ENCODE measurements at places on chromosomes 7 and 10.

GRCh38 chr10:111506266-111507034, 429.6 kb downstream of the ADRA2A start:
- no peak for DNase-seq

- DNase-seq: no peak
Observed at GRCh38 chr7:127290801-127291361, 38.1 kb upstream of the GRM8 start.

GRCh38 chr7:21960922-21961321, 15.2 kb upstream of the CDCA7L start:
- no peak for DNase-seq

- no peak for DNase-seq
Observed at GRCh38 chr7:73678862-73679261, 4.4 kb downstream of the DNAJC30 start.

- no peak for DNase-seq
Observed at GRCh38 chr7:87058744-87059524, 520 bp downstream of the ELAPOR2 start.

GRCh38 chr10:114538181-114538906, 119.7 kb downstream of the ABLIM1 start:
- DNase-seq: no peak

DNA sequence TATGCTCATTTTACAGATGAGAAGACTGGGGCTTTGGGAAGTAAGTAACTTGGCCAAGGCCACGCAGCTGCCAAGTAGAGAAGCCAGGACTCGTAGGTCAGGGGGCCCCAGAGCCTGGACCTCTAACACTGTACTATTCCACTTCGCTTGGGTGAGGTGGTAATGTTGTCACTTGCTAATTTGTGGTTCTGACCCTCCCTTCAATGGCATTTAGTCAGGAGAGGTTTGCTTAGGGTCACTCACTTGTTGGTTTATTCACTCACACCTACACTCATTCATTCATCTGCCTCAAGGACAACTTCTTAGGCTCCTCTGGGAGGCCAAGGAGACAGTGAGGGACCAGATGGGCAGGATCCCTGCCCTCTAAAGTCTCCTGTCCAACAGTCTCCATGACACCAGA, 21.3 kb downstream of the BTBD16 start:
- no peak for DNase-seq

GRCh38 chr10:4198216-4198615, 413.2 kb upstream of the KLF6 start:
- DNase-seq: no peak

DNA sequence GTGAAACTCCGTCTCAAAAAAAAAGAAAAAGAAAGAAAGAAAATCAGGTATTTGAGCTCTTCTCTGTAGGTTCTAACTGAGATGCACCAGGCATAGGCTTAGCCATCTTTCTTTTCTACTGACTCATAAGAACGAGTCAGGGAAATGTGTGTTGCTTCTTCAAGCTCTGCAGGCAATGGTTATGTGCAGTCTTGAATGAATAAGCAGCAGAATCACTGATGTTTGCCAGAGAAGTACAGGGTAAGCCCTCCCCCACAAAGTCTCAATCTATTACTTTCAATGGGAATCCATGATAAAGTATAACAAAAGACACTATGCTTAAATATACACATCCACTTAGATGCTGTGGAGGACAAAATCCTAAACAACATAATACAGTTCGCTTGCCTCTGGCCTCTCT, 239.2 kb downstream of the PARD3 start:
- no peak for DNase-seq

GRCh38 chr10:34001087-34001580, 666.7 kb upstream of the NRP1 start:
- no peak for DNase-seq

- DNase-seq: no peak
Observed at GRCh38 chr7:92729172-92729571, 107.2 kb downstream of the CDK6 start.

DNA sequence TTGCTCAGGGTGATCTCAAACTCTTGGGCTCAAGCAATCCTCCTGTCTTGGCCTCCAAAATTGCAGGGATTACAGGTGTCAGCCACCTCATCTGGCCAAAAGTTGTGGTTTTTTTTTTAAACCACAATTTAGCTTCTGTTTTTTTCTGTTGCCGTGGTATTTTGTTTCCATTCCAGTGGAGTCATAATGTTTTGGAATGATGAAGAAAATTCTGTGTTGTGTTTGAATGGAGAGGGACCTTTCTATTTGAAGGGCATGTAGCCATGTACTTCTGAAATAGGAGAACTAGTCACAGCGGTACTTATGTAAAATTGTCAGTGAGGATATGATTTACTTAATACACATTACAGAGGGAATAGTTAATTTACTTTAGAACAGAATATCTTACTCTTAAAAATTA, 201.3 kb downstream of the ARL4A start:
- DNase-seq: no peak

GRCh38 chr10:60943316-60944057, 498 bp downstream of the RHOBTB1 start:
- no peak for DNase-seq

DNA sequence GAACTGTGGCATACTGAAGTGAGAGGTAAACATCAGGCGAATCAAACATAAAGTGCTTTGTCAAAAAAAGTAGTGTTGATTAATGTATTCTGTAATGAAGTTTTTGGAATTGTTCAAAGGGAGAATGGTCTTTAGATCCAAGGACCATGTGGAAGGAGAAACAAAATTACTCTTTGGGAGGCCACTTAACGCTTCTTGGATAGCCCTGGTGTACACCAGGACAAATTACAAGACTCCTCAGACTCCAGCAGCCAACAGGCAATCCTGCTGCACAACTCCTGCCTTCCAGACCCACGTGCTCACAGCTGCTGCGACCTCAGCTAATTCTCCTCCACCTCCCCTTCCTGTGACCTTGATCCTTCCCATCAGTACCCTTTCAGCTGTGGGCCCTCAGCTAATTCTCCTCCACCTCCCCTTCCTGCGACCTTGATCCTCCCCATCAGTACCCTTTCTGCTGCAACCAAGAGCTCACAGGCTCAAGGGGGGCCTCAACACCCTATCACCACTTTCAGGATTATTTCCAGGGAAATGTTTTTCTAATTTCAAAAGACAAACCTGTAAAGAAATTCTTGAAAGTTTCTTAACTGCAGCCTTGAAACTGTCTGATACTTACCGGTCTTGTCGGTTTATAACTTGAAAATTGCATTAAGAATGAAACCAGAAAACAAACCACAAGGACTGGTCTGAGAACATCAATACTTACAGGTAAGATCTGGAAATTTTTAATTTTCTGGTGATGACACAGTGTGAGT, 29.7 kb upstream of the DDC start:
- DNase-seq: no peak

GRCh38 chr10:43878386-43878785, 229.7 kb upstream of the ZNF32 start:
- no peak for DNase-seq

DNA sequence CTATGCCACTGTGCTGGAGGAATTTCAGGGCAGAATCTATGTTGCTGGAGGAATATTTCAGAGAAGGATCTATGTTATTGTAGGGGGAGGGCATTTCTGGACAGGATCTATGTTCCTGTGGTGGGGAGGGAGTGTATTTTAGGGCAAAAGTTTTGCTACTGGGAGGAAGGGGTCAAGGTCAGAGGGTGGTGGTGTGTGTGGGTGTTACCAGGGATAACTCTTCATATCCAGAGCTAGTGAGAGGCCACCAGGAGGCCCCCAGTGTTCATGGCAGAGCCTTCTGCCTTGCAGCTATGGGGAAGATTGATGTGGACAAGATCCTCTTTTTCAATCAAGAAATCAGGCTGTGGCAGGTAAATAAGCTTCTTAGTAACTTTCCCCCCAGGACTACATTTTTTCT, 2.0 kb upstream of the STRA8 start:
- DNase-seq: no peak

DNA sequence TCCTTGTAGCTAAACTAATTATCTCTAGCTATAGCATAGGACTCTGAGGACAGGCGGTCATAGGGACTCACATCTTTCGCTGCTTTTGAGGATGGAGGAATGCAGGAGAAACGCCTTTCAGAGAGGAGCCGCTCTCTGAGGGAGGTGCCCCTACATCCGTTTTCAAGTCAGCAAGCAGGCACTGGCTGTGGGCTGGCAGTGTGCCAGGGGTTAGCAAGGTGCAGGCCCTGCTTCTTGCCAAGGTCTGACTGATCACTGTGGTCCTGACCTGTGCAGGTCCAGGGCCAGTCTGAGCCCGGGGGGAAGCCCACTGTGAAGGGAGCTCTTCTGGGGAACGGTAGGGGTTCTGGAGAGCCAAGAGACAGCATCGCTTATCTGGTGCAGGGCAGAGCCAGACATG, 89.4 kb downstream of the SH3PXD2A start:
- DNase-seq: no peak

- DNase-seq: no peak
Observed at GRCh38 chr7:96976106-96976505, 29.2 kb upstream of the DLX6 start.

GRCh38 chr7:13197501-13197900, 510.1 kb downstream of the ARL4A start:
- no peak for DNase-seq

- no peak for DNase-seq
Observed at GRCh38 chr7:144665689-144666381, 170.0 kb downstream of the TPK1 start.

GRCh38 chr7:148697256-148698006, 1.3 kb upstream of the CUL1 start:
- DNase-seq: no peak

- DNase-seq: no peak
Observed at GRCh38 chr7:24582166-24582565, 8.9 kb downstream of the PALS2 start.

DNA sequence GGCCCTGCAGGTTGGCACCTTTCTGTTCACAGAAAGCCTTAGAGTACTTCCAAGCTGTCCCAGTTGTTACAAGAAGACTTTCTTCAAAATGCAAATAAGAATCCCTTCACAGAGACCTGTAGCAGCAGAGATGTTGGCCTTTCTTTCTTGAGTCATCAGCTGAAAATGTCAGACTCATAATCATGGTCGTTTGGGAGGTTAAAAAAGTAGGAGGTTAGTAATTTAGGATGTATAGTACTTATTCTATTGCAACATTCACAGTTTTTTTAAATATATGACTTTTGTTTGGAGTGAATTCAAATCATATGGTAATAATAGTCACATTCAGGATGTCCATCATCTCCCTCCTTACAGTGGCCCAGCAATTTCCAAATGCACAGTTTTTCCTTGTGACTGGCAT, 223.9 kb upstream of the GLI3 start:
- no peak for DNase-seq

DNA sequence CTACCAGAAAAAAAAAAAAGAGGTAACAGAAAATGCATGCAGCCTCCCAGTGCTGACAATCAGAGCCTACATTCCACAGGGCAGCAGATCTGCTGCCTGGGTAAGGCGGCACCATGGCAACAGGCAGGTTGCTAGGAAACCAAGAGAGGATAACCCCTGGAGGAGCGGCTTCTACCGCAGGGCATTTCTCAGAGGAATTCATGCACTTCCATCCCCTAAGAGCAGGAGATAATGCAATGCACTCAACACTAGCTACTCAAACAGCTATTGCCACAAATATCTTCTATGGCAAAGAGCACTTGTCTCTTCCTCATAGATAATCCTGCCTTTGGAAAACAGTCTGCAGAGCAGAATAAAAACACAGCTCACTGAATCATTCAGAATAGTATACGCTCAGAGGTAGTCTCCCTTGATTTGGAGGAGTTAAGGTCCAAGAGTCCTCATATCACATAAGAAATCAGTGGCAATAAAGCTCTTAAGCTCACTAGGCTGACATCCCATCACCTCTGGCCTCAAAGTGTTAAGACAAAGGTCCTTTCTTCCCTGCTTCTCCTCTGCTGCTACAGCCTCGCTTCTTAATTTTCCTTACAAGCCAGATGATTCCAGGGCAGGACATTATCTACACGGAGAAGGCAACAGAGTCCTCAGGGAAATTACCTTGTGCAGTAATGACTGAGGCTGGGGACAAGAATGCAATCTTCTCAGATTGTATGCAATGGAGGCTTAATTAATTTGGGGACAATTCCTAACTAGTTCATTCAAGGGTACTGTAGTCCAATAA, 10.7 kb downstream of the PSAP start:
- DNase-seq: no peak
